Adipocyte (in vitro differentiated cells): ENCODE measurements at places on chromosomes 6 and 20.

- DNase-seq, result no peak
Observed at GRCh38 chr6:25896252-25896651, 22.2 kb upstream of the SLC17A3 start.

- no peak for DNase-seq
Observed at GRCh38 chr6:125198398-125198937, 44.9 kb downstream of the TPD52L1 start.

DNA sequence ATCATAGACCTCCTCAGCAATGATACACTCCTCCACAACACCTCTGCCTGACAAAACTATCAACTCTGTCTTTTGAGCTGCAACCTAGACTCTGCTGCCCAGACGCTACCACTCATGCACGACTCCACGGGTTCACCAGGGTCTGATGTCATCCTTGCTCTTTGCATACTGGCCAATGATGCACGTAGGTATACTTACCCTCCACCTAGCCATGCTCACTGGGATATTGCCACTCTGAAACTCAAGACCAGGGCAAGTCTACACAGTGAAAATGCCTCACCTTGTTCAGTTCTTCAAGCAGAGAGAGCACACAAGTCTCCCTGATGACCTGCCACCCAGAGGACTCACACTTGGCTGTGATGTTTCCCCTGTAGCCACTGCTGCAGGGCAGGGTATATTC, 27.7 kb downstream of the ADGRF1 start:
- no peak for DNase-seq

DNA sequence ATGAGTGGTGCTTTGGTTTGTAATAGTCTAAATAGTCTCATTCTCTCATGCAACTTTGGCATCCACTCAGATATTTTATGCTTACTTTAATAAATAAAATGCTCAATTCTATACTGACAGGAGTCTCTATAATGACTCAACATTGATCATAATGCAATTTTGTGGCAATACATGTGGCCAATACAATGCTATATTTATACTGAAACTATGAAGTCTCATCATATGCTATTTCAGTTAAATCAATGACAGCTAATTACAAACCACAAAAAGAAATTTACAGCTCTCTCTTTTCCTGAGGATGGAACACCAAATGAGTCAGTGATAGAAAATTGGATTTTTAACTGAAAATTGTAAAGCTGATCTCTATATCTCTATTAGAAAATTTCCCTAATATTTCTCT, 77.1 kb downstream of the WASF1 start:
- no peak for DNase-seq

DNA sequence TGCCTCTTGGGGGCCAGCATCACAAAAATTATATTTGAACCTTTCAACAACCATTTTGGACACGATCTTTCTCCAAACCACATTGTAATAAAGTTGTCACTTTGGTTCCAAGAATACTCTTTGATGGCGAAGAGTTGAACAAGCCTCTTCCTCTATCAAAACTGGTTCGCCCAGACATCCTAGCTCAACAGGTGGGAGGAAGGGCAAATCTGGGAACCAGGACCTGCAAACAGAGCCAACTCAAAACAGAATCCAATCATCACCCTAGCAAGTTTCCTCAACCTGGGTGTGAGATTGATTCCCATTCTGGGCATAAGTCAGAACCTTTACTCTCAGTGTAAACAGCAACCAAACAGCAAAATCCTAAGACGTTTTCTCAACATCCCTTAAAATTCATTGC, 141.2 kb upstream of the RREB1 start:
- DNase-seq, result no peak

- DNase-seq, result no peak
Observed at GRCh38 chr6:109323241-109323640, 59.0 kb downstream of the CD164 start.

DNA sequence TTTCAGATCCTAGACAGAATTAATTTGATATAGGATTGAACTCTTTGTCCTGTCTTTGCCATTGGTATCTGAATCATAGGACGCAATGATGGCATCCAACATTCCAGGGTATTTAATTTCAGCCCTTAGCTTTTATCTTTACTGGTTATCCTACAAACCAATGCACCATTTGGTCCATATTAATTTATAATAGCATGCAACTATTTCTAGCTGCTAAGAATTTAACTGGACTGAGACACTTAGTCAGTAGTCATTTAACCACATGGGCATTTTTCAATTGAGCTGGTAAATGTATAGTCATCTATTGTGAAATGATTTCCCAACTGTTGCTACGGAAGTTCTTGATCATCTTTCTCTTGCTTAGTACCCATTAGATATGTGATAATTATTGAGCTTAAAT, 141.1 kb downstream of the CD164 start:
- peak; percentile 12 for DNase-seq

DNA sequence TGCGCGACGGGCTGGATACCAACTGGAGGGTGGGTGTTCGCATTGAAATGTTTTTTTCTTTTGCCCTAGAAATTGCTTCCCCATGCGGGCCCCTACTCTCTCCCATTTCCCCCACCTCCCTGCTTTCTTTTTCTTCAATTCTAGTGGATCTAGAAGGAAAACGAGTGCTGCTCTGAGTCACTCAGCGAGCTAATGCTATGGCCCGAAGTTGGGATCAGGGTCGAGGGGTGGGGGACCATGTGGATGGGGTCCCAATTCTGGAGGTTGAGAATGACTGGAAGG, 71.5 kb downstream of the SOX4 start:
- peak; percentile 25 for DNase-seq

GRCh38 chr6:139380168-139380567, 5.7 kb upstream of the CITED2 start:
- no peak for DNase-seq

DNA sequence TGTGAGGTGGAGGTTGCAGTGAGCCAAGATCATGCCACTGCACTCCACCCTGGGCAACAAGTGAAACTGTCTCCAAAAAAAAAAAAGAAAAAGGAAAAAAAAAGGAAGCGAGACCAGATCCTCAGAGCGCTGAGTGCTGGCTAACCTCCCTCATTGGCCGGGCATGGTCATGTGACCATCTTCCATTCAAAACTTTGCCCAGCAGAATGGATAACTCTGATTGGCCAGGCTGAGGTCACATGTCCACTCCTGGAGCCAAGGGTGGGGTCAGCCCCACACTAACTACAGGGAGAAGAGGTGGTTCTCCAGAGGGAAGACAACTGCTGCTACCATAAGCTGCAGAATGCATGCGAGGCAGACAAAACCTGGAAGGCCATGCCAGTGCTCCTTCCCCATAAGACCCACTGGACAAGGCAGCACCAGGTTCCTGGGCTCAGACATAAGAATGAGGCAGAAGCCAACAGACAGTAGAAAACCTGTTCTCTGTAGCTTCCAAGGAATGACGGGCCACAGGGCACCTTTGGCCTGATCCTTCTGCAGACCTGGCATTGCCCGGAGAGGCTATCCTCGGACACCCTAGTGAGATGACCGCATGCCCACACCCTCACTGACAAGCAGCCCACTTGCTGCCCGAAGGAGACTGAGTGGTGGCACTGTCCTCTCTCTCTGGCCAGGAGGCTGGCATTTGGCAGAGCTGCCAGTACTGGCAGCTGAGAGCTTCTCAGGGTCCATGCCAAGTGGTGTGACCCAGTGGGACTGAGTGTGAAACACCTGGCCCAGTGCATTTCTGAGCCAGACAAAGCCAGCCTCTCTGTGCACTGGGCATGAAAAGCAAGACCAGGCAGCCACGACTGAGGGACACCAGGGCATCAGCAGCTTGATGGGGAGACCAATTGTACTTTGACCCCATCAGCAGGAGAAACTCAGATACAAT, 311.9 kb upstream of the SULF2 start:
- DNase-seq, result no peak

DNA sequence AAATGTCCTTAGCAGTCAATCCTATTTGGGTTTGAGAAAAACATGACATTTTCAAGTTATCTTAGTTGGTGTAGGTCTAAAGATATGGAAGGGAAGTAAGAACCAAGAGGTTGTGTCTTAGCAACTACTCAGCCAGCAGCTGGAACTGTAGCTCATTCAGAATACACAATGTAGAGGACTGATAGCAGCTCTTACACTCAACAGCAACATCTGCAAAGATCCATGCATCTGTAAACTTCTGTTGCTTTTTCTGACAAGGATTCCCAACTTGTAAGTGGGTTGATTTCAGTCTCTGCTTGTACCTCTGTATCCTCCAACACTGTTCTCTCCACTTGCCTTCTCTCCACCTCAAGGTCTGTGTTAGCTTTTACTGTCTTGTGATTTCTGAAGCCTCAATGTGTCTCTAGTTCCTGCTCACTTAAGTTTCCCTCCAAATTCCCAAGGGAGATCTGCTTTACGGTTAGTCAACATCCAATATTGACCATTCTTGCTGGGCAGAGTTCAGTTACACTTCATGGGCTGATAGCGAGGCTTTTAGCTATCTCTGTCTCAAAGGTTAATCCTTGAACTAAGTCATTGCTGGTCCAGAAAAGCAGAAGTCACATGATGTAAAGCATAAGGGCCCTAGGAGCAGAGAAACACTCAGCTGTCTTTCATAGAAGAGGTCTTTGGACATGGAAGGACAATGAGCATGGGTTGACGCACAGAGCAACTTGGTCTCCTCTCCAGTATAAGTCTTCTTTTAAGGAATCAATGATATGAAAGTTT, 71.6 kb upstream of the LGSN start:
- DNase-seq, result no peak

GRCh38 chr6:149696901-149697300, 21.0 kb downstream of the LATS1 start:
- DNase-seq, result peak; percentile 83

DNA sequence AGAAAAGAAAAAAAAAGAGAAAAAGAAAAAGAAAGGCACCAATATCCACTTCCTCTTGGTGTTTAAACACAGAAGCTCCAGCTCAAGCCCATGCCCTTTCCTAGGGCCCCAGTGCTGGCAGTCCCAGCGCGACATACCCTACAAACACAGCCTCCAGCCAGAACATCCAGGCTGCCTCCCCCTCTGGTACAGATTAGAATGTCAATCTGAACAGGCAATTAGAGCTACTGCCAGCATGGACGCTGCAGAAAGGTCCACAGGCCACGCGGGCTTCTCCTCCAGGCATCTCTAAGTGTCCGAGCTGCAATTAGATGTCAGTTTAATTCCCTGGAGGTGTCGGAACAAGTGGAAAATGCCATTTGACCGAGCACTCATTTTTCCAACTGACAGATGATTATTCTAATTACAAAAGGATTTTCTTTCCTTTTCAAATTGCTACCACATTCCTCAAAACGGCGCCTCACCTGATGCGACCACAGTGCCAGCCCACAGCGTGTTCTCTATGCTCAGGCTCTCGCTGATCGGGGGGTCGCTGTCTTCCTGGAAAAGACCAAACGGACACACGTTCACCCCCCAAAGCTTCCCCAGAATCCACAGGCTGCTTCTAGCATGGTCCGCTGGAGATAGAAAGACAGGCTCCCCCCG, 79.5 kb downstream of the ATP9A start:
- DNase-seq, result no peak

- peak; percentile 64 for DNase-seq
Observed at GRCh38 chr20:59835448-59836395, 97.7 kb downstream of the SYCP2 start.

DNA sequence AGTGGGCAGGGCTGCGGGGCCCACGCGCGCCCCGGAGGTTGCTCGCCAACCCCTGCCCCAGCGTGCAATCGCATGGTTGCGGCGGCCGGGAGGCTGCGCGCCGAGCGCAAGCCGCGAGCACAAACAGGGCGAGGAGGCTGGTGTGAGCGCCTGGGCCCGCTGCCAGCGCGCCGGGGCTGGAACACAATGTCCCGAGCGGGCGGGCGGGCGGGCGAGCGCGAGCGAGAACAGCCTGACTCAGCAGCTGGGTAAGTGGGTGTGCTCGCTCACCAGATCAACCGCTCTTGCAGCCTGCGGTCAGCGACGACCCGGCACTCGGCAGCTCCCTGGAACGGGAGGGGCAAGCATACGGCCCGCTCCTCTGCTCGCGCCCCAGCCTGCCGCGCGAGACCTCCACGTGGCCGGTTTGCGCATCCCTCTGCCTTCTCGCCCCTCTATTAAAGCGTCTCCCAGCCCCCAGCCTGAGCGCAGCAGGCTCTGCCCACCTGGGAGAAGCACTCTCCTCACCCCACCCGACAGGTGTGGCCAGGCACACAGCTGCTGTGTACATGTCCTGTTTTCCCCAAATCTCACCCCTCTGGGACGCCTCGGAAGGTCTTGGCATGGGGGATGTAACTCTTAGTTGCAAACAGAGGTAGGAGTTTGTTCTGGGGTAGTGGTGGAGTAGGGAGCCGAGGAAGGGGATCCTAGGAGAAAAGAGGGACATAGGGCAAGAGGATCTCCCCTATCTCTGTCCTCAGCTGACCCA, 8.7 kb upstream of the ARMC12 start:
- DNase-seq, result peak; percentile 98

DNA sequence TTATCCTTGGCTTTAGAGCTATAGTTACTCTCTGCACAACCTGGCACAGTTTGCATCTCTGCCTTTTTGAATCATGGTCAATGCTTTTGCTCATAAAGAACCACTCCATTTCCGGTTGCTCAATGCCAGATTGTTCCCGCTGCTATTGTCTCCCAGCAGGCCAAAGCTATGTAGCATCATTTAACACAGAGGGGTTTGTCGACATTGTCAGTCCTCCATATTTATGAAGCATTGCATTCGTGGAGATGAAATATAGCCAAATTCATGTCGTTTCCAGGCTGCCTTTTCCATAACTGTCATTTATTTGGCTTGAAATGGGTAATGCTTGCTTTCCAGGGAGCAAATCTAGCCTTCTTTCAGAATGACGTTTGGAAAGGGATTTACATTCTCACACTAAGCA, 598.8 kb downstream of the EPHA7 start:
- no peak for DNase-seq

GRCh38 chr6:118844915-118845314, 49.0 kb upstream of the ASF1A start:
- DNase-seq, result no peak

- DNase-seq, result no peak
Observed at GRCh38 chr6:13559968-13560650, 14.3 kb upstream of the SIRT5 start.

DNA sequence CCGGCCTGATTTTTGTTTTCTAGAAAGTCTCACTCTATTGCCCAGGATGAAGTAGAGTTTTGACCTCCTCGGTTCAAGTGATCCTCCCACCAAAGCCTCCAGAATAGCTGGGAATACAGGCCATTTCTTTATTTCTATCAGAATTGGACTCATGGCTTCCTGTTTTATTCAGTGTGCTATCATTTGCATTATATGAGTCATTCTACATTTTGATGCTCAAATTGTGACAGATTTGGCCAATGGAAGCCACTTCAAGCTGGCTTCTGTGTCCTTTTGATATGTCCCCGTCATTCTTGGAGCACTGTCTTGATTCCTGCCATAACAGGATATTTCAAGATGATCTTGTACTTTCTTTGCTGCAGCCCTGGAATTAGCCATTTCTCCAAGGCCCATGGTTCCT, 75.1 kb downstream of the CNBD2 start:
- DNase-seq, result no peak

DNA sequence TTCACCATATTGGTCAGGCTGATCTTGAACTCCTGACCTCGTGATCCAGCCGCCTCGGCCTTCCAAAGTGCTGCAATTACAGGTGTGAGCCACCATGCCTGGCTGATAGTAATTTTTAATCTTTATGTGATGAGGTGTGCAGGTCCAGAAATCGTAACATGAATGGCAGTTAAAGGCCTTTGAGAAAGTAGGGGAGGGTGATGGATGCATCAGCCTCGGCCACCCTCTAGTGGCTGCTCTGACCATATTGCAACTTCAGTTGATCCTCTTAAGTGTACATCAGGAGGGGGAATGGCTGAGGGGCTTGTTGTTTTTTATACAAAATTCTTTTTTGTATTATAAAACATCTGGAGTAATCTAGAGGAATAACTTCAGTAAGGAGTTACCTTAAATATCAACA, 193.0 kb downstream of the ZFAND3 start:
- peak; percentile 67 for DNase-seq

- DNase-seq, result peak; percentile 71
Observed at GRCh38 chr6:147711476-147711875, 203.0 kb downstream of the SAMD5 start.

- no peak for DNase-seq
Observed at GRCh38 chr20:8523684-8524083, 391.6 kb downstream of the PLCB1 start.
